ENCODE measurements at places on chromosomes 2 and 18.

DNA sequence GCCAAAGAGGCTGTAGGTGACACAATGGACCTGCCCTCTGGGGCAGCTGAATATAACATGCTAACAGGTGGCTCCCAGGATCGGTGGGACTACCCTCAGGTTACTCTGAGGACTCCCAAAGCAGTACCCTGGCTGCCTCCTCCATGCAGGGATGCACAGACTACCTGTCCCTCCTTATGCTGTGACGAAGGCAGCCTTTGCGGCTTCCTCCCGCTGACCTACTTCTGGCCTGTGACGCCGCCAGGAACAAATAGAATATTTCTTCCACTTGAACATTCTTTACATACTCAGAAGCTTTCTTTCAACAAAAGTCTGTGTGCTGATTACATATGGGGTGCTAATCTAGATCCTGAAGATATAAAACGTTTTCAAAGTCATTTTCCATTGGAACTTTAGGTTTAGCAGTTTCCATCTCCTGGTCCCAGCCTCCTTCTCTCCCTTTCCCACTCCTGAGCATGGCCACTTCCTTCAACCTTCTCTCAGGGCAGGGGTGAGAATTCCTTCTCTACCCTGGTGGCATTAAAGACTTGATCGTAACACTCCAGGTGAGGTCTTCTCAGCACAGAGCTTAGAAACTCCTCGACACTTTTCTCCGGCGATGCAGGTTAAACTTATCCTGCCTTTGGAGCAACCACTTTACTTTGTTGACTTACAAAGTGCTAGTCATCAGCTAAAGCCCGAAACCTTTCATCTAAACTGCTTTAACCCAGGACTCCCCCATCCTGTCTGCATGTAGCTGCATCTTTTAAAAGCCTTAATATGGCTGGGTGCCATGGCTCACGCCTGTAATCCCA, 58.9 kb upstream of the STK17B start:
- no peak for DNase-seq

DNA sequence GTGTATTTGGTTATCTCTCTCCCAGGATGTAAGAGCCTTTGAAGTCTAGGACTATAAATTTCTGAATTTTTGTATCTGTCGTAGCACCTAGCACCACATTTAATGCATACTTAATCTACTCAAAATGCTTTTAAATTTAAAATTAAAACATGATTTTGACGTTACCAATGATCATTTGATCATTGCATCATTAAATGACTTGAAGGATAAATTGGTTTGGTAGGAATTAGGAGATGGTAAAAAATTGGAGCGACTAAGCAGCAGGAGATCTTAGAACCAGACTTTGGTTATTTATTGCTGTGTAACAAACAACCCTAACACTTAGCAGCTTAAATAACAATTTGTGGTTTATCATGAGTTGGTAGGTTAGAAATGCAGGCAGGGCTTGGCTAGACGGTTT, 84.9 kb downstream of the MYO3B start:
- no peak for DNase-seq

DNA sequence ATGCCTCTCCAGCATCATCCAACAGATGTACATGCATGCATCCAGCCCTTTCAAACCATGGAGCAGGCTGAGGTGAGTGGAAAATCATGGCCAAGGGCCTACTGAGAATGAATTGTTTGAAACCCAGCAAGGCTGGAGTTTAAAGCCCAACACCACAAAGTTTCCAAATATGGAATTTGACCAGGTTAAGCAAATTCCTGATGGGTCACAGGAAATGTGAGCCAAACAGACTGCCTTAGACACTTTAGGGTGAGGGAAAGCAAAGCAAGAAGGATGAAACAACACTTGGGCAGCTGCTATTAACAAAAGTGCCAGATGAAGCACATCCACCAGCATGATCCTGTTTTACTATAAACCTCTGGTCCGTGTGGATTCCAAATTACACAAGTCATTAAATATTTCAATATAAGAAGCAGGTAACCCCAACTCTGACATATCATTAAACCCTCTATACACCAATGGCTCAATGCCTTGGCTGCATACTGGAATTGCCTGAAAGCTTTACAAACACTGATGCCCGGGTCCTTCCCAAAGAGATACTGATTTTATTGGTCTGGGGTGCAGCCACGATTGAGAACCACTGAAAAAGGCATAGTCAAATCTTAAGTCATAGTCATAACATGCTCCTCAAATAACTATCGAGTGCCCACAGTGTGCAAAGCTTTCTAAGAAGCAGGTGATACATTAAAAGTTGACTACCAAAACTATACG, 9.1 kb downstream of the KLF7 start:
- no peak for DNase-seq

- no peak for DNase-seq
These were observed 11.7 kb upstream of the CXCR4 start for GRCh38 chr2:136129601-136130000.

Data from HCT116 (cell line).